ENCODE measurements at places on chromosomes 12 and 14.
A peak's percentile ranks its signal among the peaks of the same experiment; 100 is the strongest.

GRCh38 chr14:42391146-42391834, 784.6 kb downstream of the LRFN5 start:
- no peak for DNase-seq

DNA sequence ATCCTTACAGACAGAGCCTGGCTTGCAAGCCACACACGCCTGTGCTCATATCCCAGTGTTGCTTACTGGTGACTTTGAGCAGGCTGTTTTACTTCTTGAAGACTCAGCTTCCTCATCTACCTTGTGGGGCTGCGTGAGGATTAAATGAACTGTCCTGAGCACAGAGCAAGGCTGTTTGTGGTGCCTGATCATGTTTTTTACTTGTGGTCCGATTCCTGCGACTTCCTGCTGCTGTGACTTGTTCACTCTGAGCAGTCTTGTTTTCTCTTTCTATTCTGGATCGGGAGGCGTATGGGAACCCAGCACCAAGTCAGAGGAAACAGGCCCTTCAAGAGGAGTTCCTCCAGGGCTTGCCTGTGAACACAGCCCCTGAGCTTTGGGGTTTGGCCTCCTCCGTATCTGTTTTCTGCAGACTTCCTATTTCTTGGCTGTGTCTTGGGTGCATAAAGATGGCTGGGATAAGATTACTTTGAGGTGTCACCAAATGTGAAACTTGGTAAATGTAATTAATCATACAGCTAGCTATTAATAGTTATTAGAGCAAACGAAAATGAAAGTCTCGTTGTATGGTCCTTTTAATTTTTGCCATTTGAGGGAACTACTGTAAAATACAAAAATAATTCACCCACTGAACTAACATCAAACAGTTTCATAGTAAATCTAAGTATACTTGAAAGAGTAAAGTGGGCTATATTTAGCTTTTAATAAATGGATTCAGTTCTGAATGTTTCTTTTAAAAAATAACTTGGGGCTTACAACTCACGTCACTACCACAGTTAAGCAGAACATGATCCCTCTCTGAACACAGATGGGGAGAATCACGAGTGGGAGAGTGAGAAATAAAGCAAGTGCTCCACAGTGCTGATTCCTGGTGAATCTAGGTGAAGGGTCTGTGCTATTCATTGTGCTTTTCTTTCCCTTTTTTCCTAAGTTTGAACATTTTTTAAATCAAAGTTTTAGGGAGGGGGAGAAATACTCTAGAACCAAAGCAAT, 251.5 kb downstream of the FOXN3 start:
- no peak for DNase-seq

- DNase-seq = peak; percentile 36
Observed at GRCh38 chr14:77151918-77152588, 10.5 kb upstream of the ZDHHC22 start.

DNA sequence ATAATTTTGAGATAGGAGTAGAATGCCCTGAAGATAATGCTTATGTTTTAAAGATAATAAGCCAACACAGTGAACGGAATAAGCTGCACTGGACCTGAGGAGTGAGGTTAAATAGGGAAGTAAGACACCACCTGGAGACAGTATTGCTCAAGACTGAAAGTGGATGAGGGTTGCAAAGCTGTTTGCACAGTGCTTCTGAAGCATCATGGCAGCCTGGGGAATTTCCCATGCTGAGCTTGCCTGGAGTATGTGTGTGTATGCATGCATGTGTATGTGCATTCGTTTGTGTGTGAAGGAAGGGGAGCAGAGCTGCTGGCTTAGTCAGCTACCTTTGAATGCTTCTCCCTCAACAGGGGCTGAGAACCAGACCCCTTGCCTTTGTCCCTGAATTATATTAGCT, 35.8 kb downstream of the BHLHE41 start:
- DNase-seq = no peak

GRCh38 chr12:1842905-1843640, 22.7 kb downstream of the LRTM2 start:
- no peak for DNase-seq

GRCh38 chr12:48054955-48055821, 50.7 kb downstream of the SENP1 start:
- no peak for DNase-seq

DNA sequence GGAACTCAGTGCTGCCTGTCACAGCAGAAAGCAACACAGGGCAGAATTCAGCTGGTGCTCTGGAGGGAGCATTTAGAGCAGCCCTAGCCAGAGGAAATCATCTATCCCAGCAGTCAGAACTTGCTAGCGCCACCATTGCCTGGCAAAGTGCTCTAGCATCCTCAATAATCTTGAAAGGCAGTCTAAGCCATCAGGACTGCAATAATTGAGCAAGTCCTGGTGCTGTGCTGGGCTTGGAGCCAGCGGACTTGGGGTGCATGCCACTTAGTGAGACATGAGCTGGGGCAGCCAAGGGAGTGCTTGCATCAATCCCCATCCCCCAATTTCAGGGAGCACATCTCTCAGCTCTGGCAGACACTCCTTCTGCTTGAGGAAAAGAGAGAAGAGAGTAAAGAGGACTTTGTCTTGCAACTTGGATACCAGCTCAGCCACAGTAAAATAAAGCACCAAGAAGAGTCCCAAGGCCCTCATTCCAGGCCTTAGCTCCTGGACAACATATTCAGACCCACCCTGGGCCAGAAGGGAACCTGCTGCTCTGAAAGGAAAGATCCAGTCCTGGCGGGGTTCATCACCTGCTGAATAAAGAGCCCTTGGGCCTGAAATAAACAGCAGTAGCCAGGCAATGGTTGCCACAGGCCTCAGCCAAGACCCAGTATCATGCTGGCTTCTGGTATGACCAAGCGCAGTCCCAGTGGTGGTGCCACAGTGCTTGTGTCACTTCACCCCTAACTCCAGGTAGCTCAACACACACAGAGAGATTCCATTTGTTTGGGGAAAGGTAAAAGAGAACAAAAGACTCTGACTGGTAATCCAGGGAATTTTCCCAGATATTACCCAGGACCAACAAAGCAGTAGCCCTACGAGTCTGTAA, 44.5 kb upstream of the ZDHHC17 start:
- no peak for DNase-seq

- DNase-seq = no peak
Observed at GRCh38 chr12:115611477-115611876, 666.0 kb downstream of the MED13L start.

DNA sequence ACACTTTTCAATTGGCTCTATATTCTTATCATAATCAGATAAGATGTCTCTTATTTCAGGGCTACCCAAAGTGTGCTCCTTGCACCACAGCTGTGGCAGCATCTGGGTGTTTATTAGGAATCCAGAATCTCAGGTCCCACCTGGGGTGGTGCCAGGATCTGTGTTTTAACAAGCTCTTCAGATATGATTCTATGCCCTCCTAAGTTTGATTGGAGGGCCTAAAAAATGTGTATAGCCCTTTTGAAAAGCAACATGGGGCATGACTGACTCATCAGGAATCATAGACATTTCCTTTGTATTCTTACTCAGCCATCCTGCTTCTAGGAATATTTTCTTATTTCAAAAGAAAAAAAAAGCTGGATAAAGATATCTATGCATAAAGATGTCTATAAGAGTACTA, 103.1 kb downstream of the HELB start:
- no peak for DNase-seq

GRCh38 chr14:69484444-69485314, at the start of gene PLEKHD1:
Gene PLEKHD1, plus strand, starts transcription at chr14:69484728. Its CDS starts 238 bp downstream, at chr14:69484966.
- peak; percentile 52 for DNase-seq

DNA sequence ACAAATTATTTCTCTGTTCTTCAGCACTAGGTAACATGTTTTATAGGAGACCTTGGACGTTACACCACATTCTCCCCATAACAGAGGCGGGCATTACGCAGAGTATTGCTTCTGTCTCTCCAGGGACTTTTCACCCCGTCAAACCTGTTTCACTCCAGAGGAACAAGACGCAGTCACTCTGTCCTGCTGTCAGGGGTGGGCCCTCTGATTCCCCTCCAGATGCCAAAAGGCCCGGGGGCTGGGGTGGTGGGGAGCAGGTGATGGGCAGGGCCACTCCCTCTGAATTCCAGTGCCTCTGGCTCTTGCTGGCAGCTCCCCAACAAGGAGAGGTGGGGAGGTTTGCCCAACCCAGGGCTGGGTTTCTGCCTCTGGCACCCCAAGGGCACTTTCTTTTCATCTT, 71.9 kb downstream of the NTF3 start:
- peak; percentile 64 for DNase-seq

DNA sequence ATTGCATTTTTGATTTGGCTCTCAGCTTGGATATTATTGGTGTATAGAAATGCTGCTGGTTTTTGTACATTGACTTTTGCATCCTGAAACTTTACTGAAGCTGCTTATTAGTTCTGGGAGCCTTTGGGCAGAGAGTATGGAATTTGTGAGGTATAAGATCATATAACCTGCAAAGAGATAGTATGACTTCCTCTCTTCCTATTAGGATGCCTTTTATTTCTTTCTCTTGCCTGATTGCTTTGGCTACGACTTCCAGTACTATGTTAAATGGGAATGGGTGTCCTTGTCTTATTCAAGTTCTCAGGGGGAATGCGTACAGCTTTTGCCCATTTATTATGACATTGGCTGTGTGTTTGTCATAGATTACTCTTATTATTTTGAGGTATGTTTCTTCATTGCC, 23.5 kb downstream of the SCFD1 start:
- no peak for DNase-seq

DNA sequence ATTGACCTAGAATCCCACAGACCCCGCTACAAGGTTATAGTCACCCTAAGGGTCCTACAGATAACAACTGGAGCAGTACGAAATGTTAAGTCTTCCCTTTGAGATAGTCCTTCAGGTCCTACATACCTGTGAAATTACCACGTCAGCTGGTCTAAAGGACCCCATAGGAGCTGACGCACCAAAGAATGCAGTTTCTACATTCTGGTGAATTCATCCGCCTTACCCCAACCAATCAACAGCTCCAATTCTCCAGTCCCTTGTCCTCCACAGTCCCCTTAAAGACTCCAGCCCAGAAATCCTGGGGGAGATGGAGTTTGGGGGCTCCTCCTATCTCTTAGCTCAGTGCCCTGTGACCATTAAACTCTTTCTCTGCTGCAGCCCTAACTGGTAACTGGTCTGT, 36.2 kb upstream of the PRMT8 start:
- no peak for DNase-seq

- no peak for DNase-seq
Observed at GRCh38 chr12:26595806-26596205, 237.2 kb downstream of the ITPR2 start.
